ENCODE measurements at places on chromosomes 4 and X.

- no peak for DNase-seq
Measured at GRCh38 chr4:75048208-75048879, 115.4 kb downstream of the PARM1 start.

- DNase-seq: no peak
Measured at GRCh38 chr4:15153662-15154061, 151.4 kb downstream of the CPEB2 start.

- DNase-seq: no peak
Measured at GRCh38 chr4:174516794-174517193, 5.5 kb downstream of the HPGD start.

DNA sequence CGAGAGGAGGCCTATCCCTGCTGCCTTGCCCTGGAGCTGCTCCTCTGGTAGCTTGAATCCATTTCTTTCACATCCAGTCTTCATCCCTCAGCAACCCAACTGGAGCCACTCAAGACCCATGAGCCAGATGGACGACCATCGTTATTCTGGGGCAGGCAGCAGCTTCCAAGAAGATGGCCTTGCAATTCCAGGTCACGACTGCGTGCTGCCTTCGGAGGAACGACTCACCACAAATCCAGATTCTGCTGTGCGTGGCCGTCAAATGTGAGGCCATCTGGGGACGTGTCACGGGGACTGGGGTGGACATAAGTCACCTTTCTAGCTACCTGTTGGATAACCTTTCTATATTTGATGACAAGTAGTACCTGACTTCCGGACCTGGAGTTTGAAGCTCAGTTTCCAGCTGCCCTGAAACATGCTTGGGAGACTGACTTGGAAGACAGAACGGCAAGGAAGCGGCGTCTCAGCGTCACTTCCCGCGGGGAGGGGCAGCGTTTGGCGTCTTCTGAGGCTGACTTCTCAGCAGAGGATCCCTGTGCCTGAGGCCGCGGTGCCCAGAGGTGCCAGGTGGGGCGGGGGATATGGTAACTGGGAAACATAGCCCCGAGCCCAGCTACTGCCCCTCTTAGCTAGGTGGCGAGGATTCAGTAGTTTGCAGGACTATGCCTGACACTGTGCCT lies 11.7 kb upstream of the TMEM271 start:
- DNase-seq: no peak

DNA sequence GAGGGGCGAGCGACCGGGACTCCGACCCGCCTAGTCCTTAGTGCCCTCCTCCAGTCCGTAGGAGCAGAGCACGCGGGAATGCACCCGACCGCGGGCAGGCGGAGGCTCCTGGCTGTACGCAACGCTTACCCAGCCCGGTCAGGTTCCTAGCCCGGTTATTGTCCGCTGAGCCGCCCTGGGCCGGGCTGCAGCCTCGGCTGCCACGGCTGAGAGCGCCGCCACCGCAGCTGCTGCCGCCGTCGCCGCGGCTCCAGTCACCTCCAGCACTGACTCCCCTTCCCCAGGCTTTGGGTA lies at the start of gene AMER1:
TSS of gene AMER1 (minus strand) at position 268 of the 294 bp plus-strand sequence. CDS start 12,422 bp downstream, outside the sequence.
- no peak for DNase-seq

- peak; percentile 60 for DNase-seq
Measured at GRCh38 chr4:165875446-165875845, 2.4 kb downstream of the TLL1 start.

GRCh38 chr4:20512985-20513384 lies 187.3 kb upstream of the PACRGL start:
- DNase-seq: no peak

GRCh38 chr4:5708449-5709206 lies at the start of gene EVC2:
EVC2 (minus strand) TSS chr4:5708559; CDS start chr4:5708513, 46 bp downstream.
- DNase-seq: peak; percentile 6

- no peak for DNase-seq
Measured at GRCh38 chrX:15567886-15568616, 32.7 kb downstream of the ACE2 start.

DNA sequence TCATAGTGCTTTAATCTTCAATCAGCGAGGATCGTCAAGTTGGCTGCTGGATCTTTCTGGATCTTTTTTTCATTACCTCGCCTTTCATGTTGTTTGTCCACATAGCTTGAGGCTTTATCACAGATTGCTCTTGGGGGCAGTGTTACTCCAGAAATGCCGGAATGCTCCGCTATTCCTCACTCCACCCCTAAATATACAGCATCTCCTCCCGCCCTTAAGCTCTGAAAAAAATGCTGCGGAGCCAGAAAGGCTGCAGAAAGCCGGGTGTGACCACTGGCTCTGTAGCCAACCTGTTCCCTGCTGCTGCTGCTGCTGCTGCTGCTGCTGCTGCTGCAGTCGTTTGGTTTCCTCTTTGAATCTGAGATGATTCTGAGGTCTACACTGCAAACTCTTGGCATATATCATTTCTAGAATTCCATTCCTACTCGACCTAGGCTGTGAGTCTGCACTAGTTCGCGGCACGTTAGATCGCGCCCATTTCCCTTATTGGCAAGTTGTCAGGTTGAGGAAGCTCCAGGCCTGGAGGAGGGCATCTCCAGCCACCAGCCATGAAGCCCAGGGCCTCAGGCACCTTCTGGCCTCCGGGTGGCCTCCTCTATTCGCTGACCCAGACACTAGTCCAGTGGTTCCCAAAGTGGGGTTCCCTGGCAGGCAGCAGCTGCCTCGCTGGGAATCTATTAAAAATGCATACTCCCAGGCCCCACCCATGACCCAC lies 34.2 kb downstream of the WDR13 start:
- DNase-seq: peak; percentile 94

DNA sequence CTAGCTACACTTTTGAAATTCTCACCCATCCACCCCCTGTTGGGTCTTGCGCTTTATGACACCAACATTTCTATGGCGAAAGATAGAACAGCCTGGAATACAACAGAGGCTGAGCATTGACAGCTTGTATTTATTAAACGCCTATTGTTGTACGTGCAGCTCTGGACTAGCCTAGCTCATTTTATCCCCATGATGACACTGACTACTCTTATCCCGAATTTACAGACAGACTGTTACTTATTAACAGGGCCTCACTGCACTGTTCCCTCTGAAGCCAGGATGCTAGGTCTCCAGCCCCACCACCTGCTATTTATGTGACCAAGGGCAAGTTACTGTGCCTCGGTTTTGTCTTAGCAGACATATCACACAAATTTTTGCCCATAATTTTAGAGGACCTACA lies 1.0 kb upstream of the RFC1 start:
- DNase-seq: no peak

DNA sequence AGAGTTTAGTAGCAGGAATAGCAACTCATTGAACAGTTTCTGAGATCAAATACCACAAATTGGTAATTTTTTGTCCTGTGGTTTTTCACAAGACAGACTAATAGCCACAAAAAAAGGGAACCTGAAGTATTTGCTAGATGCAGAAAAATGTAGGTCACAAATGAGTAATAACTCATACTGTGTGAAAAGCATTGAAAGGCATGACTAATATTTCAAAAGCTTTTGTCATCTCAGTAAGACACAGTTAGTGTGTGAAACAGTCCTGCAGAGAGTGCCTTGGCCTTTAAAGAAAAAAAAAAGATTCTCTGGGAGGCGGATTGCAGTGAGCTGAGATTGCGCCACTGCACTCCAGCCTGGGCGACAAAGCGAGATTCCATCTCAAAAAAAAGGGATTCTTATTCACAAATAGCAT lies 31.4 kb upstream of the SLC25A31 start:
- no peak for DNase-seq

GRCh38 chr4:169311643-169312365 lies 41.0 kb upstream of the SH3RF1 start:
- DNase-seq: peak; percentile 15

GRCh38 chr4:186627226-186627865 lies 72.0 kb upstream of the MTNR1A start:
- DNase-seq: no peak

GRCh38 chrX:134813697-134814096 lies 155.4 kb upstream of the PLAC1 start:
- DNase-seq: no peak

- DNase-seq: no peak
Measured at GRCh38 chr4:69038582-69038981, 57.7 kb upstream of the UGT2B7 start.

DNA sequence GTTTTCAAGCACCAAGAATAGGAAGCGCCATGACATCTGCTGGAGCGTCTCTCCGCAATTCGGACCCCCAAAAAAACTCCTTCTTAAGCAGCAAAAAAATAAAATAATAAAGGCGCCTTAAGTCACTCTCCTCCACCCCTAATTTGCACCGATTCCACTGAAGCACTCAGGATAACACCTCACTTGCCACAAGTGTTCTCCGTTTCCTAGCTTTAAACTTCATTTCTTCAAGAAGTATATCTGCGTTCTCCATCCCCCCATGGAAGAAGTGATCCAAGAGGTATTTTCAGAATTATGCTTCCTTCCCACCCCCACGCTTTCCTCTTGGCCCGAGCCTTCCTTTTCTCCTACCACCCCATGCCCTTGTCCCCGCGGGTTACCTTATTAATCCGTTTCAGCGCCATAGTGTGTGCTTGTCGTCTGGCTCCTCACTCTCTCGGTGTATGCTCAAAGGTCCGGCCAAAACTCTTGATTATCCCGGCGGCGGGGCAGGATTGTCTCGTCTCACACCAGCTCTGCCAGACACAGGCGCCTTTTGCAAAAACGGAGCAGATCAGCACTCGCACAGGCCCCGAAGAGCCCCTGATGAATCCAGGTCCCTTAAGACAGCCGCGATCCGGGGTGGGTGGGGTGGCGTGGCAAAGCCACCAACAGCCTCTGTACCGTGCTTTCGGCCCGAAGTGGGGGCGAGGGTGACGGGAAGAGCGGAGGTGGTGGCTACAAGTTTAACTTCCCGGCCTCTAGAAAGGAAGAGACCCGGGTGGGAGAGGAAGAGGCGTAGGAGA lies 1.1 kb downstream of the UBE2D3 start:
- no peak for DNase-seq

- peak; percentile 16 for DNase-seq
Measured at GRCh38 chr4:156536661-156537060, 434.9 kb downstream of the PDGFC start.

DNA sequence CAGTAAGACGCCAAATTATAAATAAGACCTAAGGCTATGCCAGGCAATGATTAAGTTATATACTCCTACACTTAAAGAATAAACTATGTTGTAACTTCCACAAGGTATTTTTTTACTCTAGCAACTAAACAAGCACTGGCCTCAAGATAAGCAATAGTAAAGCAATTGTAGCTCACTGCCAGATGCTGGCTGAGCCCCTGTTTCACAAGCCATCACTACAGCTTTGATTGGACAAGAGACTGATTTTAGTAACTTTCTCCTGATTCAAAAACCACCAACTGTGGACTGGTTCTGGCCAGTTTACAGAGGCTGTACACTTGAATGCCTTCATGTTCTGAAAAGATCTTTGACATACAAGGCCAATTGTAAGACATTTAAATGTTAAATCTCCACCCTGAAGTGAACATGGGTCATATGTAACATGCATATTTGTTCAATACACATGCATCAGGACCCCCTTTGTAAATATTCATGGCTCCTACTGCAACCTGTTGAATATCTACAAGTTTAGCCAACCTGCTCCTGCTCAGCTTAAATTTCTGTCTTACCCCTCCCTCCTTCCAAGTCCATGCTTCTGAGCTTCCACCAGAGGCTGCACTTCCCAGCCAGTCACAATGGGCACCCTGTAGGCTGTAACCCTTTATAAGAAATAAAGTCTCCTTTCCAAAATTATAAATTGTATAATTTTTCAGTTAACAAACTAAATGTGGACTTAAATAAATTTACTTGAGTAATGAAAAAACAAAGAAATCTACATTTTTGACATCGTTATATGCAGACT lies 423.6 kb downstream of the ANKRD50 start:
- no peak for DNase-seq

DNA sequence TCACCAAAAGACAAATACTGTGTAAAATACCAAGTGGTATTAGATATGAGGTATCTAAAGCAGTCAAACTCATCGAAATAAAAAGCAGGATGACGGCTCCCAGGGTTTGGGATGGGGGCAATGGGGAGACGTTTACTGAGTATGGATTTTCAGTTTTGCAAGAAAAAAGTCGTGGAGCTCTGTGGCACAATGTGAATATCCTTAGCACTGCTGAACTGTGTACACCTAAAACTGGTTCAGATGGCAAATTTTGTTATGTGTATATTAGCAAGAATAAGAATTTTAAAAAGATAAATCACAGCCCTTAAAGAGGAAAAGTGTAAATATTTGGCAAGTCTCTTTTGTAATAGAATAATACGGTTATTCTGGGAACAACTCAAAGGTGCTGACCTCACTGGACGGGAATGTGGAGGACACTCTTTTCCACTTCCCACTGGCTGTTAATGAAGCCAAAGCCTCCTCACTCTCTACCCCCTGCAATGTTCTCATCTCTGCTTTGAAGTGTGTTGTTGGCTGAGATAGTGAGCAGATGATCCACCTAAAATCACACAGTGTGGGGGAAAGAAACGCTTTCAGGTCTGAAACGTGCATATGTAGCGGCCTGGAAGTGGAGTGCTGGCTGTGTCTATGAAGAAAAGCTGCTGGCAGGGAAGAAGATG lies 49.2 kb downstream of the SEL1L3 start:
- peak; percentile 94 for DNase-seq

GRCh38 chrX:13688958-13689740 lies at the start of gene RAB9A:
RAB9A (plus strand) TSS chrX:13689128; CDS start chrX:13708747, 19,619 bp downstream.
- peak; percentile 70 for DNase-seq

GRCh38 chr4:2256781-2257191 lies 5.1 kb downstream of the MXD4 start:
- DNase-seq: no peak

- DNase-seq: no peak
Measured at GRCh38 chr4:11480683-11481082, 52.0 kb upstream of the HS3ST1 start.

DNA sequence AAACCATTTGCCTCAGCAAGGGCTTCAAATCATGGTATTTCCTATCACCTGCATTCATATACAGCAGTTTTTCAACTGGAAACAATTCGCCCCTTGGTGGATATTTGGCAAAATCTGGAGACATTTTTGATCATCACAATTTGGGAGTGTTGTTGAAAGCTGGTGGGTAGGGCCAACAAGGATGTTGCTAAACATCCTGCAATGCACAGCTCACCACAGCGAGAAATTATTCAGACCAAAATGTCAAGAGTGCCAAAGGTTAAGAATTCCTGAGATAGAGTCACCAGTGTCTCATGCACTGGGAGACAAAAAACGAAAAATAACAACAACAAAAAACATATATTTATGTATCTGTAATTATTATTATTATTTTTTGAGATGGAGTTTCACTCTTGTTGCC lies 435.2 kb upstream of the CTSO start:
- DNase-seq: no peak

DNA sequence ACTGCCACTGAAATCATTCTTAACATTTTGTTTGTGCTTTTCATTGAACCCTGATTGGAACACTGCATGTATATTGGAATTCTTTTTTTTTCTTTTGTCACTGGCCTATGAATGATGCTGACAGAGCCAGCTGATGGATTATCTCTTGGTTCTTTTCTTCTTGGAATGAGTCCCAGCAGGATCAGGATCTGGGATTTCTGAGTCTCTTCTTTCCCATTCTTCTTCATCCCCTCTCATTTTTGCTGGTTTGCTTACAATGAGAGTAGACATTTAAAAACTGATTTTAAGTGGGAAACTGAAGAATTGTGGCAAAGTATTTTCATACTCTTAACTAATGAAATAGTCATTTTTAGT lies 9.0 kb downstream of the DCUN1D4 start:
- DNase-seq: no peak

- DNase-seq: no peak
Measured at GRCh38 chrX:20519826-20520225, 253.1 kb upstream of the RPS6KA3 start.

GRCh38 chr4:147822128-147822527 lies 90.2 kb downstream of the ARHGAP10 start:
- peak; percentile 19 for DNase-seq
